Brain (organoid and tissue), 16 donors: ENCODE measurements at places on chromosomes 2 and 18.

- DNase-seq: no peak
Observed at GRCh38 chr2:110735366-110735765, 3.0 kb downstream of the ACOXL start.

GRCh38 chr2:195628666-195629065 lies 28.4 kb upstream of the SLC39A10 start:
- no peak for DNase-seq

DNA sequence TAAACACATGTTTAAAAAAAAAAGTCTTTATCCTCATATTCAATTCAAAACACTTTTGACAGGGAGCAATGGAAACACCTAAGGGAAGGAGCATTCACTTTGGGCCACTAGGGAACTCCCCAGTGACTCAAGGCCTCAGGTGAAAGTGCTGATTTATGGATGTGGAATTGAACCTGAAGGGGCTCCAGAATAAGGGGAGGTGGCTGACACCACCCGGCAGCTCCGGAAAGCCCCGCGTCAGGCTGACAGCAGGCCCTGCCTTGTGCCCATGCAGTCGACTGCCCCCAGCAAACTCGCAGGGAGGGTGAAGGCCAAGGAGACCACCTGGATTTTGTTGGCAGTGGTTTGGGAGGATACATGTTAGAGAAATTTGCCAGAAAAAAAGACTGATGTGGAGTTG lies 275.3 kb upstream of the NCKAP5 start:
- no peak for DNase-seq

DNA sequence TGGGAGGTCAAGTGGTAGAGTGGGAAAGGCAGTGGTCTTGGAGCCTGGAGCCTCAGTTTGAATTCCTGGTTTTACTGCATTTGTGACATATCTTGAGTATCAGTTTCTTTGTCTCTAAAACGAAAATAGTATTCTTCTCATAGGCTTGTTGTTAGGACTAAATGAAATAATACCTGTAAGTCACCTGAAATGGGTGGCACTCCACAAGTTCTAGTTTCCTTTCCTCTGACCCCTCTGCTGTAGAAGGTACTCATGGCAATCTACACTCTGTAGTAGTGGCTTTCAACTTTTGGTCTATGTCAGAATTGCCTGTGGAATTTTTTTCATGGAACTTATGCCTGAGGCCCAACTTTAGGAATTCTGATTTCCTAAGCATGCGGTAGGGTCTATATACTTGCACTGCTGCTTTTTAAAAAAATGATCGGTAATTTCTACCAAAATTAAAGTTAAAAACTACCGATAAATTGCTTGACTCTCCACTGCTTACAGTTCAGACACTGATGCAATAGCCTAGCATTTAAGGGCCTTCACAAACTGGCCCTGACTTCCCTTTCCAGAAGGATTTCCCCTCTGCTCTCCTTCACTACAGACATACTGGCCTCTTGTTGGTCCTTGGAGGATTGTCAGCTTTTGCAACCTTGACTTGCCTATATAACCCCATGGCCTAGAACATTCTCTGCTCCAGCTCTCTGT lies 47.2 kb downstream of the PLEK start:
- DNase-seq: no peak

DNA sequence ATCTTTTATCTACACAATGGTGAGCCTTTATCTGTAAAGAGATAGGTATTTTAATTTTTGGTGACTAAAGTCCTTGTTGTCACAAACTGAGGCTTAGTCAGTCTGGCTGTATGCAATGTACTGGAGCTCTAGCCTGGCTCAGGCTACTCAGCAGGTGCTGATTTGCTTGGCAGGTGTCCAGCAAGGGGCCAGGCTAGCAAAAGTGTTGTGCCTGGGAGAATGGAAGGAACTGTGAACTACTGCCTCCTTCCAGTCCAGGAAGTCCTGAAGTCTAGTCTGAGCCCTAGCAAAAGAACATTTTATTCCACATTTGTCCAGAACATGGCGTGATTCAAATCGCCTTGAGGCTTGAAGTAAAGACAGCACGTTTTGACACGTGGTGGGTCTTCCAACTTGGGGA lies 260.5 kb downstream of the CCDC85A start:
- DNase-seq: peak; percentile 11

GRCh38 chr18:74525741-74526140 lies 8.6 kb upstream of the CNDP1 start:
- no peak for DNase-seq

GRCh38 chr18:48216639-48217257 lies 192.4 kb downstream of the ZBTB7C start:
- DNase-seq: no peak

- DNase-seq: no peak
Observed at GRCh38 chr2:95357717-95358280, 44.7 kb upstream of the FAHD2A start.

GRCh38 chr2:45856391-45857274 lies 205.2 kb downstream of the PRKCE start:
- no peak for DNase-seq
